ENCODE measurements at places on chromosomes 7 and 10.

DNA sequence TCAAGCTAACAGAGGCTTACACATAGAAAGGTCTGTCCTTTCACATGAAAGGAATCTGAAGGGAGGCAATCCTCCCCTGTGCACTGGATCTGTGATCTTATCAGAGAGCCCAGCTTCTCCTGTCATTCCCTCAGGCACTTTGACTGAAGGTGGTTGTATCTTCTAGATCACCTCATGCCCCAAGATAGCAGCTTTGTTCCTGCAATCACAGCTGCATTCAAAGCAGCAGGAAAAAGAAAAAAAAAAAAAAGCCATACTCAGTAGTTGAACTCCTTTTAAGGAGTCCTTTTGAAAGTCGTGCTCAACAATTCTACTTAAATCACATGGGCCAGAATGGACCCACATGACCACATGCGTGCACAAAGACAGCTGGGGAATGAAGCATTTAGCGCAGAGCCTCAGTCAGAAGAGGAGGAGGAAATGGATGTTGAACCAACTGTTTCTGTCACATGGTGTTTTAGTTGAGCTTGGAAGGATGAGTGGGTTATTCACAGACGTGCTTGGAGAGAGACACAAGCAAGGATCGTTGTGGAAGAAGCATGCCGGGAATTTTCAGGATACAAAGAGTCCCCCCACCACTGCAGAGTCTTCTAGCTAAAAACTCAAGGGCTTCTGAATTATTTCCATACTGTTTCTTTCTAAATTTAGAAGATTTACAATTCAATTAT lies 13.0 kb upstream of the PFKP start:
- DNase-seq: no peak

DNA sequence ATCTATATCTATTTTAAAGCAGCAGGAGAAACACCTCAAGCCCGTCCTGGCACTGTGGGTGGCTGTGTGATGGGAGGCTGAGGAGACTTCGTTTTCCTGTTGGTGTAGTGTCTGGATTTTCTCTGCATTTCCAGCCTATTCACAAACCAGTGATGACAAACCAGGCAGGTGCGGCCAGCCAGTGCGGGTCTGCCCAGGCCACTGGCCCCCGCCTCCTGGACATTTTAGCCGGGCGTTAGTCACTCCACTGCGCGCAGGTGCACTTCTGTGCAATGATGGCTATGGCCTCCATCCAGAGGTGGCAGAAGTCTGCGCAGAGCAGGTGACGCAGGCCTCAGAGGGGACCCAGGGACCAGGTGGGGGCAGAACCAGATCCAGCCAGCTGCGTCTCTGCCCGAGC lies 64.9 kb upstream of the PITRM1 start:
- DNase-seq: no peak

- DNase-seq: no peak
Observed at GRCh38 chr10:68075550-68076004, 494 bp upstream of the HERC4 start.

- no peak for DNase-seq
Observed at GRCh38 chr7:45084336-45084735, 4.4 kb downstream of the NACAD start.

DNA sequence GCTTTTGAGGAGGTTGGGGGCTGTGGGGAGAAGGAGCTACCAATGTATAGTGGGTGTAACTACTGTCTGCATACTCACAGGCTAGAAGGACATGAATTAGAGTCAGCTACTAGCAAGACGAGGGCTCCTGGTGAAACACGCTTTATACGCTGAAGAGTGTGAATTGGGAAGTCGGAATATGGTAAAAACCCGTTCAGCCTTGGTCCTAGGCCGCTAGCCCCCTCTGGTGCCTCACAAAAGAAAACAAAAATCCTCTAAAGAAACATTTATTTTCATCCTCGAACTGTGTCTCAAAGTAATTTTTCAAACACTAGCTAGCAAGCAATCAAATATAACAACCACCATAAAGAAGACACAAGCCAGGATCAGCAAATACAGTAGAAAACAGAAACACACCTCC lies 338.1 kb upstream of the SEMA3C start:
- no peak for DNase-seq

DNA sequence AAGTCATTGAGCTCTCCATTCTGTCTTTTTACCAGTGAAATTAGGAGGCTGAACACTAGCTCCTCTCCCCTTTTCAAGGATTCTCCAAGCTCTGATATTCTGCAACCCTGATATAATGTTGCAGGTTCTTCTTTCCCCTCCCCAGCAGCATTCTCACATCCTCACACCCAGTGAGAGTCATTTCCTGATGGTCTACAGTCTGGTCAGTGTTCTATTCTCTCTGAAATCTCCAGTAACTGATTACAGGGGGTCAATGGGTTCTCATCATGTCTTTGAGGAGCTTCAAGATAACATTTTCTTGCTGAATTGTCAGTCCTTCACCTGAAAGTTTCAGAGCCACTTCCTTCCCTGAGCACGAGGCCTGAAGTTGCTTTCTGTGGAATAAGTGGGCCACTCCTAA lies 299.4 kb downstream of the PTEN start:
- DNase-seq: no peak

Data from amygdala (tissue), 56 donors.